LoVo (cell line): ENCODE measurements at places on chromosomes 3 and 15.

GRCh38 chr15:101181349-101181748, 70.5 kb downstream of the CHSY1 start:
- DNase-seq, result no peak

DNA sequence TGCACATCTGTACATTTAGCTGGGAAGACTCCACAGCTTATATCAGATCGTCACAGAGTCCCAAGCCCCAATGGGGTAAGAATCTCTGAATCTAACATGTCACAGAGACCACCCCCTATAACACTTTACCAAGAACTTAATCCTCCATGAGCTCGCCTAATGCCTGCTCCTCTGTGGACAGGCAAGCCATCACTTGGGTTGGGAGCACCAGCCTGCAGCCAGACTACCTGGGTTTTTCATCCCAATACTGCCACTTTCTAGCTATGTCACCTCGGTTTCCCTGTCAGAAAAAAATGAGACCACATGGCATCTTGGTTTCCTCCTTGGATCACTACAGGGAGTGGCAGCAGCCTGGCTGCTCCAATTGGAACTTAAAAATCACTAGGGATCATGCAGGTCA, 277.9 kb upstream of the TLE3 start:
- no peak for DNase-seq

DNA sequence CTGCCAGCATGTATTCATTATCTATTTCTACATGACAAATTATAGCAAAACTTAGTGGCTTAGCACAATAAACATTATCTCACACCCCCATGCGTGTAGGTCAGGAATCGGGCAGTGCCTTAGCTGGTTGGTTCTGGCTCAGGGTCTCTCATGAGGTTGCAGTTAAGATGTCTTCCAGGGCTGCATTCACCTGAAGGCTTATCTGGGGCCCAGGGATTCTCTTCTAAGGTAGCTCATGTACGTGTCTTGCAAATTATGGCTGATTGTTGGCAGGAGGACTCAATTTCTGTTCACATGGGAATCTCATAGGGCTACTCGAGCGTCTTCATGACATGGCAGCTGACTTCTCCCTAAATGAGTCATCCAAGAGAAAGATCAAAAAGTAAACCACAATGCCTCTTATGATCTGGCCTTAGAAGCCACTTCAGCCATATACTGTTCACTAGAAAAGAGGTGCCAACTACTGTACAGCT, 42.9 kb upstream of the TSC22D2 start:
- peak; percentile 69 for DNase-seq

GRCh38 chr3:127662001-127662469, 10.7 kb upstream of the ABTB1 start:
- no peak for DNase-seq

DNA sequence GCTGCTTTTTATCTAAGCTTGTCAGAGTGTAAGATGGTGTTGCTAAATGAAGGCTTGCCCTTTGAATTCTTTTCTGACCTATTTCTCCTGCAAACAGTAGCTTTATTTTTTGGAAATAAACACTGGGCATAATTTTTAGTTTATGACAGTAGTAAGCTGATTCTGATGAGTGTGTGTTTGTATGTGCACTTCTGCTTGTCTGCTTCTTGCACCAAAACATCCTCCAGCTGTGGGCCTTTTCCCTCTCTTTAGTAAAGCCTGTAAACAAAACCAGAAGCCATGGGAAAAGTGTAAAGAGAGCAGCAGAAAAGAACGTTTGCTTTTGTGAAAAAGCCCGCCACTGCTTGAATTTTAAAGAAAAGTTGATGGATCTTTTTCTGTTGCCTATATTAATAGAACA, 136.4 kb upstream of the IL12A start:
- DNase-seq, result no peak

GRCh38 chr3:51559961-51560360, 21.4 kb downstream of the RAD54L2 start:
- DNase-seq, result no peak

DNA sequence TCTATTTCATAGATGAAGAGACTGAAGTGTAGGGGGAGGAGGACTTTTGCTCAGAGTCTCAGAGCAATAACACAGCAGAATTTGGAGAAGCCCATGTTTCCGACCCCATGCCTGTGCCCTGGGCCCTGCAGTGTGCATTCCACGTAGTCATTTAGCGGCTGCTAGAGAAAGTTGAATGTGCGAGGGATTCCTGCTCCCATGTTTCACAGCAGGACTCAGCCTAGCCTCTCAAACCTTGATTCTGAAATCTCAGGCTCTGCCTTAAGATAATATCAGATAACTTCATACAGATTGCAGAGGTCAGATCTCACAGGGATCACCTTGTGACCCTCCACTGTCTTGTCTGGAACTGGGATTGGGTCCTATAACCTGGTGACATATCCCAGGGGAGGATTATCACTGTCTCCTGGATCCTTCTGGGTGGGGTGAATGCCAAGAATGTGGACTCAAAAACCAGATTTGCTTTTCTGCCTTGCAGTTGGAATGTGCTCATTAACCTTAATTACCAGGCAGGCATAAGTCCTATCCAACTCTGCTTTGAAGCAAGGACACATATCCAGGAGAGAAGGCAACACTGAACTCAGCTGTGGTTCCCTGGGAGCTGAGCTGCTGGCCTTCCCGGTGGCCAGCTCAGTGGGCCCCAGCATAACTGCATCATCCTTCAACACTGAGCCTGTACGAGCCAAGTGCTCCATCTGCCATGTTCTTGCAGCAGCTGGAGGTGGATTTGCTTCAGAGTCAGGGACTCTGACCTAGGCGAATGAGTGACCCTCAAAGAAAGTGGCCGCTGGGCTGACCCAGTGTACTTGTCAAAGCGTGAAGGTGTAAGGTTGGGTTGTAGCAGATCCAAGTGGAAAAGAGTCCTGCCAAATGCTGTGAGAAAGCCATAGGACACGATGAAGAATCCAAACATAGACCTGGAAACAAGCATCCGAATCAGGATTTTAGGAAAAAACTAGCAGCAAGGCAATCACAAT, 43.0 kb downstream of the CTXND1 start:
- DNase-seq, result no peak

- DNase-seq, result peak; percentile 76
Measured at GRCh38 chr3:136075218-136075808, 109.8 kb downstream of the PPP2R3A start.

DNA sequence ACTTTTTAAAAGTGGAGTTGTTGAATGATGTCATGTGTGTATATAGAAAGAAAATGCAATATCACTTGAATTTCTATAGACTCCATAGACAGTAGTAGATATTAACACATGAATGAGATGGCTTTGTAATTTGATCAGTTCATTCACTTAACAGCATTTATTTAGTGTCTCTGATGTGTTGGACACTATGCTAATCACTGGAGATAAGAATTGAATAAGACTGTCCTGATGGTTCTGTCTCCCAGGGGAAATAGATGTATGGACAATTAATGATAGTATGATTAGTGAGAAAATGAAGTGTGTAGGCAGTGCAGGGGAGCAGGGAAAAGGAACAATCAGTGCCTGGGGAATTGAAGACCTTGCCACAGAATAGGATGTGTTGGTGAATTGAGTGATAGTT, 72.9 kb downstream of the RIOX2 start:
- no peak for DNase-seq

GRCh38 chr3:137572931-137573330, 191.2 kb upstream of the SOX14 start:
- DNase-seq, result no peak

- DNase-seq, result no peak
Measured at GRCh38 chr3:194333981-194334320, 17.2 kb downstream of the CPN2 start.

- DNase-seq, result no peak
Measured at GRCh38 chr3:62024882-62025281, 348.5 kb downstream of the FEZF2 start.

GRCh38 chr3:183255348-183255730, 2.3 kb downstream of the B3GNT5 start:
- DNase-seq, result no peak

DNA sequence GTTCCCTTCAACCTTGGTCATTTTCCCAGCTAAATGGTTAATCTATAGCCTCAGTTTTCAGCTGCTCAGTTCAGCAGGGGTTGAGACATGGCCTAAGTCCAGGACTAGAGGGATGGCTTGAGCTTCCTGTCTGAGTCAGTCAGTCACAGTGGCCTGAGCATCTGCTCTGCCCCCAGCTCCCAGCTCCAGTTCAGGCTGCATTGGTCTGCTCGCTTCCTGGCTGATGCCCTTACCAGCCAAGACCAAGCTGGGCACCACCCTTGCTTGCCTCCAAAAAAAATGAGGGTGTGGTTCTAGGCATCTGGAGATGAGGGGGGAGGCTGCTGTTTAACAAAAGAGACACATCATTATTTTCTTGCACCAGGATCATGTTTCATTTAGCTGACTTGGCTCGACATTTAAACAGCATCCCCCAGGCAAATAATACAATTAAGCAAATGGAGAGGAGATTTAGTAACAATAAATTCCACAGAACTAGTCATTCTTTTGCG, 70.7 kb downstream of the WNT5A start:
- DNase-seq, result peak; percentile 14

DNA sequence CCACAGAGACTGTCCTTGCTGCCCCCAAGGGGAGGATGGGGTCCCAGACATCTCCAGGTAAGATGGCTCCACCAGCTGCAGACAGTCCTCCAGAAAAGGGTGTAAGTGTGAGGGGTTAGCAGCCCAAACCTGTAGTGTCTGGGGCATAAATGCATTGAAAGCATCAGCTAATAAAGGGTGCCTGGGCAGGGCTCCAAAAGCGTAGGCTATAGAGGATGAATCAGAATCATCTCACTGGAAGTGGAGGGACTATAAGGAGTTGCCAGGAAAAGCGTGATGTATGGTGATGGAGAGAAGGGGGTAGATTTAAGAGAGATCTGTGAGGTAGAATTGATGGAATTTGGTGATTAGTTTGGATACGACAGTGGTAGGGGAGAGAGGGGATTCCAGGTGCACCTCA, 79.9 kb upstream of the ONECUT1 start:
- no peak for DNase-seq

- DNase-seq, result peak; percentile 19
Measured at GRCh38 chr3:155325263-155325835, 31.9 kb upstream of the STRIT1 start.

DNA sequence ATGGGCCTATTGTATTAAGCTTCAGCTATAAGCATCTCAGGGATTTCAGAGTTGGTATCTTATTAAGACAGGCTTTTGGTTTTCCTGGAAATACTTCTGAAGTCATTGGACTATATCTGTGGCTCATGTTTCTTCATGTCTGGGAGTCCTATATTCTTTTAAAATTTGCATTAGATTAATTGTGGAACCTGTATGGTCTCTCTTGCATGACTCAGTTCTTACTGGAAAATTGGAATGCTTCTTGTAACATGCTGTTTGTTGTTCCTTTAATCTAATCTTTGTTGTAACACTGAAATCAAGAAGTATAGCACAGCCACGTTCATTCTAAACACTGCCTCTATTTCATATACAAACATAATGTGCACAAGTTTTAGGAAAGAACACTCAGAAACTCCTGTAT, 208.1 kb downstream of the RBMS3 start:
- DNase-seq, result no peak

DNA sequence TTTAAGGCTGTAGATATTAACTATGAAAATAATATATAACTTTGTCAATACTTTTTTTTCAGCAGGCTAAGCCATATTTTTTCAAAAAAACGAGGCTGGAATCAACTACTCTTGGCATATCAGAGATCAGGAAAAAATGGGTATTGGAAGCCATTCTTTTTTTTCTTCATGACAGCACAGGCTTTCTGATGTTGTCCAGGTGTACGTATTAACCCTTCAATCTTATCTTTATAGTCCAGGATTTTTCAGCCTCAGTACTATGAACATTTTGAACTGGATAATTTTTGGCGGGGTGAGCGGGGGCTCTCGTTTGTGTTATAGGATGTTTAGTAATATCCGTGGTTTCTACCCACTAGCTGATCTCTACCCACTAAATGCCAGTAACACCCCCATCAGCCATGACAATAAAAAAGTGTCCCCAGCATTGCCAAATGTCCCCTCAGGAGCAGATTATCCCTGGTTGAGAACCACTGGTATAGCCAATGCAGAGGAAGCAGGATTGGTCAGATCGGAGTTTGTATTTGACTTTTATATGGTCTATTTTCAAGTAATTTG, 52.0 kb downstream of the PLCL2 start:
- no peak for DNase-seq

DNA sequence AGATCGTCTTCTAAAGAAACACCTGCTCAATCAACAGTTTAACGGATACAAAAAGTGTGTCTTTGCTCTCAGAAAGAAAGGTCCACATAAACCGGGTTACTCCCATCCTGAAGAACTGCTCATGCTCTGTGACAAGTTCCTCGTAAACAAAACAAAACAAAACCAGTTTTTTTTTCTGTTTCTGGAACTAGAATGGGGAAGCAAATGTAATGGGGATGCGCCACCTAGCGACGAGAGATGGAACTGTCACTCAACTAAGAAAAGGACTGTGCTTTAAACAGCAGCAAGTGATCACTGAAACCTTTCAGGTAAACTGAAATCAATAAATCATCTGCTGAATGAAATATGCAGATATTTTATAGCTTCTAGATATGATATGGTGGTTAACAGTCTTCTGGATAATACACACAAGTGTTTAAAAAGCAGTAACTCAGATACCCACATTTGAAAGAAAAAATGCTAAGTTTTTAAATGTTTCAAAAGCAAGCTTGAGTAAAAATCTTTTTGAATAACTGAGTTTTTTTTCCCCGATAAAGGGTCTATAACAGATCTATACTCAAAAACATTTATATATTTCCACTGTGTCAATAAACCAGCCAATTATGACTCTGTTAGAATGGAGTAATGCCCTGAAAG, 10.9 kb downstream of the TM2D3 start:
- peak; percentile 81 for DNase-seq

DNA sequence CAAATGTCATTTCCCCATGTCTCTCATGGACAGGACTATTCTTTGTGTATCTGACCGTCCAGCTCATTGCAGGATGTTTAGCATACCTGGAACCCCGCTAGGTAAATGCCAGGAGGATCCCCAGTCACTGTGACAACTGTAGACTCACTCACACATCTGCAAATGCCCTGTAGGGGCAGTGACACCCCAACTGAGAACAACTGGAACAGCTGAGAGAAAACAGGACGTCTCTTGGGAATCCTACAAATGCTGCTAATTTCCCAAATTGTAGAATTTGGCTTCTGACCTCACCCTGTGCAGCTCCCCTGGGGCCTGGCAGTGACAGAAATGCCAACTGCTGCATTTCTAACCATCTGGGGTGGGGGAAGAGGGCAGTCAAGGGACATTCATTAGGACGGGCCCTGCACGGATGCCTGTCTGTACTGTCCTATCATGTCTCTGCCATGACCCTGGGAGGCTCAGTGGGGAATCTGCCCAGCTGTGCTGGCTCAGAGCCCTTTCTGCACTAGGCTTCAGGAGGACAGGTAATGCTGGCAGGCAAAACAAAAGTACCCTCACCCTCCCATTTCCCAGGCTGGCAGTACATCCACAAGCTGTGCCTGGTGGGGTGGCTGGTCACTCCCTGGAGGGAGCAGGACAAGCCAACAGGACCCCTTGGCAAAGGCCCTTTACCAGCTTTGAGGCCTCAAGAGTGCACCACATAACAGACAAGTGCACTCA, 30.4 kb downstream of the RAB6B start:
- no peak for DNase-seq

DNA sequence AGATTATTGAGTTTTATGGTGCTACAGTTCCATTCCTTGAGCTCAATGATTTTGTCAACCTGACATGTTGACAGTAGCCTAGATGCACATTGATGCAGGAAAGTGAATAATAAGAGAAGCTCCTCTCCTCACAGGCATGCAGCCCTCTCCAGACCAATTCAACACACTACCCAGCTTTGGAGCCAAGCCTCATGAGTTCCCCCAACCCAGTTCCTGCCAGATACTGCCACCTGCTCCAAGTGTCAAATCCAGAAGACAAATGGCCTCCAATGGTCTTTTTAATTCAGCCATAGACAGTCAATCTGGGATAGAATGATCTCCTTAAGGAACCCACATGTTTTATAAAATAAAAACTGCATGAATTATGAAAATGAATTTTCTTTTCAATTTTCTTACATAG, 83.7 kb upstream of the ARHGEF3 start:
- DNase-seq, result no peak
